Karpas-422 (cell line): ENCODE measurements at places on chromosomes 6 and 20.
A peak's percentile ranks its signal among the peaks of the same experiment; 100 is the strongest.

DNA sequence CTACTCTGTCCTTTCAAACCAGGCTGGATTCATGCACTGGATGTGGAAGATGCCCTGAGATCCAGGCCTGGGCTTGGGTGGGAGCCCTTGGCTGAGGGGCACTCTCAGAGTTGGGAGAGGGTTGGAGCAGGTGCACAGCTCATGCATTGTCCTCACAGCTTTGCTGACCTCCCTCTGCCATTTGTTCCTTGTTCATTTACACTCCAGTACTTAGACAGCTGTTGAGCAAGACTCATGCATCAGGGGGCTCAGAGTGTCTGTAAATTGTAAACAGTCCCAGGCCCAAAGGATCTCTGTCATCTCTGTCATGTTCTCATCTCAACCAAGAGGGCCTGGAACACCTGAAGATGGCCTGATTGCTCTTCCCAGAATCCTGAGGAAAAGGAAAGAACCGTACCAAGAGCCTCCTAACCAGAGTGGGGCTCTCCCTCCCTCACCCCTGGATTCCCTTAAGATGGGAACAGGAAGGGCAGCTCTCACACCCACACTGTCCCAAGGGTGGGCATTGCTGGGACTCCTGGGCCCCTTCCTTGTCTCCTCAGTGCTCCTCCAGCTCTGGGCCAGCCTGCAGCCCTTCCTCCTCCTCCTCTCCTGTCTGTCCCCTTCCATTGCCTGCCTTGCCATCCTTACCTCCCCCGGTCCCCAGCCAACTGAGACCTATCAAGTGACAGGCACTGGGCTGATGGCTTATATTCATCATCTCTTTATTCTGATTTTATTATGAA is 132.9 kb downstream of the FOXO3 start:
- DNase-seq, result peak; percentile 27

DNA sequence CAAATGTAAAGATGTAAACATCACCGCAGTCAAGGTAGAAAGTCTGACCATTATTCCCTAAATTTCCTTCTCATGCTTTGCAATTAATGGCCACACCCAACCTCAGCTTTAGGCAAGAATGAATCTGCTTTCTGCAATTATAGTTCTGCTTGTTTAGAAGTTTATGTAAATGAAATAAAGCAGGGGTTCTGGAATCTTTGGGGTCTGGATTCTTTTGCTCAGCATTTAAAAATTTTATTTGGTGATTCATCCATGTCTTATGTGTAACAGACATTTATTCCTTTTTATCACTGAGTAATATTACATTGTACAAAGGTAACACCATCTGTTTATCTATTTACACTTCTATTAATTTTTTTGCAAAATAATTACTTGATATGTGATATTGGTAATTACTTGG is 613.6 kb downstream of the UTRN start:
- no peak for DNase-seq

DNA sequence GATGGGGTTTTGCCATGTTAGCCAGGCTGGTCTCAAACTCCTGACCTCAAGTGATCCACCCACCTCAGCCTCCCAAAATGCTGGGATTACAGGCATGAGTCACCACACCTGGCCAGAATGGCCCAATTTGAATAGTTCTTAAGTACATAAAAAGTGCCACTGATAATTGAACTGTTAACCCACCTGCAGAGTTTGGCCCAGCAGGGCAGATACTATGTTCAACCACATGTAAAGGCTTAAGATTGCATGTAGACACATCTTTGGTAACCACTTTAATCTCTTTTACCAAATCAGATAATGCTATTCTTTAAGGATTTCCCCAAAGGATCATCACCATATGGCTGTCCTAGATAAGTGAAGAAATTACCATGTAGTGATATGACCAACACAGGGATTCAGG is 21.3 kb upstream of the SGK1 start:
- no peak for DNase-seq

DNA sequence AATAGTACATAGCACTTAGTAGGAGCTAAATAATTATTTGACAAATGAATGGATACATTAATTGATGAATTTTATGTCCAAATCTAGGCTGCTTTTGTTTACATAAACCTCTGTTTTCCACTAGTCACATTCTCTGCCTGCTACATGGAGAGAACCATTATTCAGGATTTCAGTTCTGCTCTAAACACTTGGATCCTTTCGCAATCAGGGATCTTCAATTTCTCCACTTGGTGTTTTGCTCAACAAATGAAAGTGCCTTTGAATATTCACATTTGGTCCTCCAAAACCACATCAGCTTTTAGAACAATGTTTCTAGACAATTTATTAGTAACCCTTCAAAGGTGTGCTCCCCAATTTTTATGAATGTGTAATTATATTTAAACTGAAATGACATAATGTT is 30.6 kb upstream of the HLA-DQB1 start:
- DNase-seq, result peak; percentile 28

GRCh38 chr6:97023982-97024381 is 99.5 kb downstream of the KLHL32 start:
- no peak for DNase-seq

- DNase-seq, result no peak
Measured at GRCh38 chr6:273551-274058, 18.7 kb upstream of the DUSP22 start.

GRCh38 chr6:155328539-155329459 is 14.5 kb upstream of the TFB1M start:
- DNase-seq, result no peak

DNA sequence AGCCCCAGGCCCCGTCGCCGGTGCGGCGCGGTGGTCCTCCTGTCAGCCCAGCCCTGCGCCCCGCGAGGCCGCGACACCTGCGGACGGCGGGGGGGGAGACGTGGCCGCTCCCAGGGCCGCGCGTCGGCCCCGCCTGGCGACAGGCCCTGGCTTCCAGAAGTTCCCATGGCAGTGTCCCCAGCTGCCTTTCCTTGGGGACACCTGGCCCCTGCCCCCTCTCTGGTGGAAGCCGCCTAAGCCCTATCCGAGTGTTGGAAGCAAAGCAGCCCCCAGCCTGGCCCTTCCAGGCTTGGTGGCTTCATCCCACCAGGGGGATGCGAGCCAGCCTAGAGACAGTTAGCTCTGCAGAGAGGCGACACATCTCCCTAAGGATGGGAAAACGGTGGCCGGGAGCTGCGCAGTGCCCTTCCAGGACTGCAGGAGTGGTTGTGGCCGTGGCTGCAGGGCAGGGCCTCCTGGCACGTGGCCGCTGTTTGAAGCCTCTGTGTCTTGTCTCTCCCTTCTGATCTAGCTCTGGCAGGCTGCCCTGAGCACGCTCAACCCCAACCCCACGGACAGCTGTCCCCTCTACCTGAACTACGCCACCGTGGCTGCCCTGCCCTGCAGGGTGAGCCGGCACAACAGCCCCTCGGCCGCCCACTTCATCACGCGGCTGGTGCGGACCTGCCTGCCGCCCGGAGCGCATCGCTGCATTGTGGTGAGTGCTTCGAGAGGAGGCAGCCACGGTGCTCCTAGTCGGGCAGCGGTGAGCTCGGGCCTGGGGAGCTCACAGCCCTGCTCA is 816 bp downstream of the NPEPL1 start:
- peak; percentile 49 for DNase-seq

DNA sequence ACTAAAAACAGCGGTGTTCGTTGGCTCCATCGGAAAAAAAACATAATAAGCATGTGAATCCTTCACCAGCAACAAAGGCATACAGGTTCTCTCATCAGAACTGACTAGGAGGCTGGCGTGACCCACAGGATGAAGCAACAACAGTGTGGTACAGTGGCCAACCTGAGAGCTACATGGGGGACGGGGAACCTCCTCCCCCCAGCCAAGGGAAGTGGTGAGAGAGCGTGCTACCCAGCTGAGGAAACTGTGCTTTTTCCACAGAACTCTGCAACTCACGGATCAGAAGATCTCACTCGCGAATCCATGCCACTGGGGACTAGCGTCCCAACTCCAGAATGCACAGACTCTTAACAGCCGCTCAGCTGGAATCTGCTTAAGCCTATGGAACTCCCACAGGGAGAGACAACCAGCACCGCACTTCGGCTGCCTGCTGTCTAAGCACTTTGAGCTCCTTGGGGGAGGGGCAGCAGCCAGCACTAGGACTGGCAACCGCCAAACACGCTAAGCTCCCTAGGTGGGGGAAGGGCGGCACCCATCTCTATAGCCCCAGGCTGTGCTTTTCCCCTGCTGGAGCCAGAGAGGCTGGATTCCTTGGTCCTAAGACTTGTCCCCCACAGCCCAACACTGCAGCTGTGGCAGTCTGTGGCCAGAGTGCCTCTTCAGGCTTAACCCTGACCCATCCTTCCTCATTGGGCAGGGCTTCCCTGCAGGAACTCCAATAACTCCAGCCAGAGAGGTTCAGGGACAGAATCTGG is 538.3 kb upstream of the BTBD3 start:
- no peak for DNase-seq

DNA sequence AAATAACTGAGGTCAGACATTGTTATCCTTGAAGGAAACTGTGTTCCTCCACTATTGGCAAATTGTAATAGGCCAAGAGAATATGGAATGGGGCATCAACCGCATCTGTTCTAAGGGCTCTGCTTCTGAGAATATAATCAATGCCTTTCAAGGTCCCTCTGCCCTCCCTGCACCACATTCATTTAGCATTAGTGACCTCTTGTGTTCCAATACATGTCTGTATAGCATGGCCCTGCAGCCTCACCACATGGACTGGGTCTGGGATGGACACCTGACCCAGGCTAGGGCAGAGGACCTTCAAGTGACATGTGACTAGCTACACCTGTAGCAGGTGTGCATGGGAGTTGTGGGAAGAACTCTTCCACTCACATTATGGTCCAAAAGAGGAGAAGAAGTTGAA is 14.2 kb downstream of the BTN3A1 start:
- no peak for DNase-seq

DNA sequence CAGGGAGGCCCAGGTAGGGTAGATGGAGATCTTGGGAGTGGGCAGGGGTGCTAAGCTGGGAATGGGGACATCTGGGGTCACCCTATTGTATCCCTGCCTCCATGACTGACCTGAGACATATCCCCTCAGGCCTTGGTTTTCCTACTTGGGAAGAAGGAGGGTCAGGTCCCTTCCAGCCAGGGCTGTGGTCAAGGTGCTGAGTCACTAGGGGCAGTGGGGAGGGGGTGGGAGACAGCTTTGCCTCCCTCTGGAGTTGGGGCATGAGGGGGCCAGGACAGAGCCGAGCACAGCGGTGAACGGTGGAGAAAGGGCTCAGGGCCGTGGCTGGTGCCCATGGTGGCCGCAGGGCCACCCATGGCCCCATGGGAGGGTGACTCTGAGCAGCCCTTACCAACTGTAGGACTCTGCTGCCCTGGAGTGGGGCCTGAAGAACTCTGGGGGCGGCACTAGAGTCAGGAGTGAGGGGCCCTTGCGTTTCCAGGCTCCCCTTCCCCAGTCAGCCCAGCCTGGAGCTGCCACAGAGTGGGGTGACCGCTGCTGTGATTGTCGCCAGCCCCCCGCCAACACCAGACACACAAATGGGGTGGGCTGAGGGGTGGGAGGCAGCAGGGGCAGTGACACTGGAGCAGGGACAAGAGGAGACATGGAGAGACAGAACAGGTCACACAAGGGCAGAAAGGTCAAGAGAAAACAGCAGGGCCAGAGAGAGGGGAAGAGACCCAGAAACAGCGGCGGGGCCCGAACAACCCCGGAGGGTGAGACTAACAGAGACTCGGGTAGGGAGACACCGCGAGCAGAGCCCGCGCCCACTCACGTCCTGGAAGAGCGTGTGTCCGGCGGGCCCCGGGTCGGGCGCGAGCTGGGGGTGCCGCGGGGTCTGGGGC is 576 bp downstream of the NECAB3 start:
- DNase-seq, result no peak
